T-helper 2 cell treated with Interferon-gamma antibody and Interleukin-4, amounts not matched to agents 100 ng/mL and 5 ng/mL, for 36 hours (primary cell): ENCODE measurements at places on chromosomes 16 and 17. TPM values are rescaled to one million over a fixed set of nuclear protein-coding genes. Genes with fewer than 3 reads are reported as not detected.

The TRAP1 gene
- 132 and 134 TPM in 2 replicates for total RNA-seq

The SDK2 gene
- total RNA-seq, result 2.3 and 2.9 TPM in 2 replicates

The CSF3 gene
- total RNA-seq, result not detected in 2 replicates

The DNAH9 gene
- not detected in 2 replicates for total RNA-seq

The ST6GALNAC1 gene
- total RNA-seq, result 1.1 and 2.0 TPM in 2 replicates

The HCFC1R1 gene
- 29.2 and 31.2 TPM in 2 replicates for total RNA-seq

The TMUB2 gene
- 29.7 and 31.1 TPM in 2 replicates for total RNA-seq

The UBALD2 gene
- 202 and 211 TPM in 2 replicates for total RNA-seq

The NOTUM gene
- 0.11 and 0.48 TPM in 2 replicates for total RNA-seq
